ENCODE measurements at places on chromosomes 4 and X.

- DNase-seq = no peak
These were observed 60.9 kb downstream of the SOWAHB start for GRCh38 chr4:76836860-76837562.

GRCh38 chr4:138655286-138655685, 360.3 kb upstream of the NOCT start:
- DNase-seq = no peak

GRCh38 chr4:168551945-168552695, 55.3 kb downstream of the PALLD start:
- no peak for DNase-seq

DNA sequence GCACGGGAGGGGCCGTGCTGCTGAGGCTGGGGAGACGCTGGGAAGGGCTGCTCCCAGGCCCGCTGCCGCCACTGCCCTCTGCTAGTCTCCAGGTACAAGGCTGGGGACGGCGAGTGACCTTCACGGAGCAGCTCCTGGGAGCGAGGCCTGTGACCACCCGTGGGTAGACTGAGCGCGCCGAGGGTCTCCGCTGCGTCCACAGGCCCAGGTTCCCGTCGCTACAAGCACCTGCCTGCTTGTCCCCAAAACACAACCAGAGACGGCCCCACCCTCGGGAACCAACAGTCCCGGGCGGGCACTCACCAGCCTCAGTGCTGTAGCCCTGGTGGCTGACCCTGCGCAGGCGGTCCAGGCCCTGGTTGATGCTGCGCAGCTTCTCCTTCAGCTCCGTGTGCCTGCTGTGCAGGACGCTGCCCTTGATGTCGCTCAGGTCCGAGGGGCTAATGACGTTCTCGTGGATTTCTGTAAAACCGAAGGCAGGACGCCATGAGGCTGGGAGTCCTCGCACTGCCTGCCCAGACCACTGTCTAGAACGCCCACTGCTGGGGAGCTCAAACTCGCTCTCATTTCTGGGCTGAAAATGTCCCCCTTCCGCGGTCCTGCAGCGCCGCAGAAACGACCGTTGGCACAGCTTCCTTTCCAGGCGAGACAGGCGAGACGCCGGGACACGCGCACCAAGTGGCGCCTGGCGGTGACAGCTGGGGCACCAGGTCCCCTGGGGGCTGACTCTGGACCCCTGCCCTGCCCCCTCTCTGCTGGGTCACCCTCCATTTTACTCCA, 14.3 kb downstream of the LRPAP1 start:
- no peak for DNase-seq

DNA sequence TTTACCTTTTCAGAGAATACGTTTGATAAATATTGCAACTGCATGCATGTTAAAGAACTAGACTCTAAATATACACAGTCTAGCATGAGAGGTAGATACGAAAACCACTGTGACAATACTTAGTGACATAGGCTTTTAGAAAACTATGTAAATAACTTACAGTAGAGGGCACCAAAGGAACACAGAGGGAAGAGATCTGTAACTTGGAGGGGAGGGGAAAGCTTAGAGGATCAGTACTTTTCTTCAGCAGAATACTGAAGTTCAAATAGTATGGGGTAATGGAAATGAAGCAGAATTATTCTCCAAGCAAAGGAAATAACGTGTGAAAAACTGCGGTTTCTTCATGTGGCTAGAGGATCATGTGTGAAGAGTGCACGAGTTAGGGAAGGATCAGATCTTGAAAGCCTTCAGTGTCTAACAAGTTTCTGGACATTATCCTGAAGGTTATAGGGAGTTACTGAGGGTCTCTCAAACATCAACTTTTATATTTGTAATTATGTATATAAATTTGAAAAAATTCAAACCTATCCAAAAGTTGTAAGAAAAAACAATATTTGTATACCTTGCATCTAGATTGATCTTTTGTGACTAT, 264.3 kb downstream of the NPFFR2 start:
- no peak for DNase-seq

- no peak for DNase-seq
These were observed 319.1 kb downstream of the RAPGEF2 start for GRCh38 chr4:159422019-159422418.

GRCh38 chrX:68692651-68693050, 45.2 kb downstream of the STARD8 start:
- DNase-seq = no peak

- no peak for DNase-seq
These were observed 193.1 kb upstream of the PITX2 start for GRCh38 chr4:110815950-110816349.

- no peak for DNase-seq
These were observed at the start of gene AFF2 for GRCh38 chrX:148500423-148501385. TSS of gene AFF2 (plus strand) at chrX:148500617. CDS start at chrX:148501098, 481 bp downstream.

DNA sequence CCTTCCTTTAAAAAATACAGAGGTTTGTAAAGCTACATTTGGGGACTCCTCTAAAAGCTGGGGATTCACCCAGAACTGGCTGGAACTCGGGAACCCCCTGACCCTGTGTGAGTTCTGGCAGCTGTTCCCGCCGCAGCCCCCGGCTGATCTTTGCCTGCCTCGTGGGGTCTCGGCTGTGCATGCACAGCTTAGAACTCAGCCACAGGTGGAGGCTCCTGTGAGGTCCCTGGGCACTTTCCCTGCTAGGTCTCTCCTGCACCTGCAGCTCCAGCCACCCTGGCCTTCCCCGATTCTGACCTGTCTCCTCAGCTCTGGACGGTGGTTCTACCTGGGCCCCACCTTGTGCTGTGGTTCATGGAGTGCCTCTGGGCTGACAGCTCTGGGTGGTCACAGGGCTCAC, 48.6 kb upstream of the HGFAC start:
- DNase-seq = no peak

- no peak for DNase-seq
These were observed 56.8 kb downstream of the ANOS1 start for GRCh38 chrX:8675006-8675630.

DNA sequence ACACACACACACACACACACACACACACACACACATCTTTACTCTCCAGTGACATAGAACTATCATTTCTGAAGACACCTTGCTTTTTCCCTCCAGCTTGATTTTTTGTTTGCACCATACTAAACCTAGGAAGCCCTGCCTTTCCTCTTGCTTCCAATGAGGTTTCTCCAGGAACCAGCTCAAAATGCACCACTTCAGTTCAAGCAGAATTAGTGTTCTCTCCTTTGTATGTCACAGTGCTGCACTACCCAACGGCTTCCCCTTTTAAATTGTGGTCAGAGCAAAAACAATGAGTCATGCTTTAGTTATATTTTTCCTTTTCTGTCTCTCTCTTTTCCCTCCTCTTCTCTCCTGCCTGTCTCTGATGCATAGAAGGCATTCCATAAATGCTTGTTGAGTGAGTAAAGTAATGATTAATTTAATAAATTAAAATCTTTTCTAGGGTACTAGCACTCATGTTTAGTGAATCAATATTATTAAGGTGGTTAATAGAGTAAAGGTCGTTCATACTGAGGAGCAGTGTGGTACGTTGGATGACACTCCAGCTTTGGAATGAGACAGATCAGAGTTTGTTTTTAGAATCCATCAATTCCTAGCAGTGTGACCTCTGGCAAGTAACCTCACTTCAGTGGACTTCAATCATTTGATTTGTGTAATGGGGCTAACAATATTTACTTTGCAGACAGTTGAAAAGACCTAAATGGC, 5.9 kb downstream of the RTL3 start:
- peak; percentile 71 for DNase-seq

DNA sequence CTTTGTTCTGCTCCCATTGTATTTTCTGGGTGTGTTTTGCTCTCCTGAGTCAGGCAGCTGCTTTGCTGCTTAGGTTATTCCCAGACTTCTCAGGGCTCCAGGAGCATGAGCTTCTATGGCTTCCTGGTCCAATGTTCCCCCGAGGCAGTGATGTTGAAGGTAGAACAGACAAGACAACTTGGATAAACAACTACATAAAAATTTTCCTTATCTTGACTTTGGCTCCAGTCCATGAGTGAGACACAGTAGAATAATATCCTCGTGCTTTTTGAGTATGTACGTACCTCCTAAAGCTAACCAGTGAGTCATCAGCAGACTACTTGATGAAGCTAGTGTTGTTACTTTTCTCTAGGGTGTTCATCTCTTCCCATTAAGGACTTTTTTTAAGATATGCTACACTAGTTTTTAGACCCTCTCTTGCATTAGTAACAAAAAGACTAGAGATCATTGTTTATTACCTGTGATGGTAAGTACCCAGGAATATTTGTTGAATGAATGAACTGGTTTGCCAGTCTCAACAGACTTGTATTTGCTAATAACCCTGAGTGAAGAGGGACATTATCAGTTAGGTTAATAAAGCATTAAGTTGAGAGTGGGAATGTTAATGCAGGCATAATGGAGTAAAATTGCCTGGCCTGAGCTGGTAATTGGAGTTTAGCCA, 131.9 kb downstream of the FHIP1A start:
- DNase-seq = peak; percentile 68

DNA sequence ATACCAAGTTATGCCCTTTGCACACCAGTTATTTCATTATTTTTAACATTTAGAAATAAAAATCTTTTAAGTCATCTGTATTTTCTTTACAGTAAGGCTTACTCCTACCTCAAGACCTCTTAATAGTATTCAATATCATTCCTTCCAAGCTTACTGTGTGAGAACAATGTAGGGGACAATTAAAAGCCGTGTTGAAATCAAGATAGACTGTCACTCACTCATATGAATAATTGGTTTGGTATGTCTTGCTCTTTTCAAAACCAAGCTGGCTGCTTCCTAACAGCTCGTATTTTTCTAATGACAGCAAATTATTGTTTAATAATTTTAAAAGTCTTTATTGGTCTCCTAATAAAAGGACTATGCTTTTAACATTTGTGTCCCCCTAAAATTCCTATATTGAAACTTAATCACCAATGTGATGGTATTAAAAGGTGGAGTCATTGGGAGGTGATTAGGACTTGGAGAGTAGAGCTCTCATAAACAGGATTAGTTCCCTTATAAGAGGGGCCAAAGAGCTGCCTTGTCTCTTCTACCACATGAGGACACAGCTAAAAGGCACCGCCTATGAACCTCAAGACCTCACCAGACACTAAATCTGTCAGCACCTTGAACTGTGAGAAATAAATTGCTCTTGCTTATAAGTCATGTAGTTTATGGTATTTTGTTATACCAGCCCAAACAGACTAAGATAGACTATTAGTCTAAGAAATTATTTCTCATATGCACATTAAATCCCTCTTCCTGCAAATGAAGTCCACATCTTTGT, 4.1 kb downstream of the ABCB7 start:
- DNase-seq = peak; percentile 10

GRCh38 chr4:41303372-41304118, 46.8 kb downstream of the UCHL1 start:
- DNase-seq = no peak

DNA sequence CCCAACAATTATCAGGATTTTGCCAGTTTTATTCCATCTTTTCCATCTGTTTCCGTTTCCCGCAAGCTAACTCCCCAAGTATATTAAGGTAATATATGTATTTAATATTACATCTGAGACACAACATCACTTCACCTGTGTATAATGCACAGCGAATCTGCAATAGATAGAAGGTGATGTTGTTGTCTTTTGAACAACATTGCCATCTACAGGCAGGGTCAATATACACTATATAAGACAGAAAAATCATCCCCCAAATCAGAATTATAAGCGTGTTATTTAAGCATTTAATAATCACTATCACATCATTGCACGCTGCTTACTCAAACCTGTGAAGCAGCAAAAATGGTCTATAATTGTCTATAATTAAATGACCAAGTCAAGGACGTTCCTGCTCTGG, 1115.5 kb downstream of the NLGN4X start:
- DNase-seq = no peak

DNA sequence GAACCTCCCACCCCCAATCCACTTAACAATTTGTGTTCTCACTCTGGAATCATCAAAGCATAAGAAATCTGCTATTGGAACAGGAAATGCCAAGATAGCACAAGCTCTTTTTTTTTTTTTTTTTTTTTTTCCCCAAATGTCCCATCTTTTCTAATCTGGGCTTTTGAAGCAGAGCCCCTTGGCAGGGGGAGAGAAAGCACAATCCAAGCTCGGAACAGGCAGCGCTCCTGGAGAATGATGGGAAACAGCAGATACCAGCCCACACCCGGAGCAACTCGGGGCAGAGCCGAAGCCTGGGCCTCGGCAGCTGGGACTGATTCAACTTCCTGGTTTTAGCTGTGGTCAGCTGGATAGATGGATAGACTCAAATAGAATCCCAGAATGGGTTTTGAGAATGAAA, 235.1 kb downstream of the QDPR start:
- no peak for DNase-seq

- no peak for DNase-seq
These were observed 16.7 kb downstream of the BLOC1S4 start for GRCh38 chr4:6732441-6733357.
